Renal pelvis (tissue), 12 donors: ENCODE measurements at places on chromosomes 5 and 9. TPM values are rescaled to one million over a fixed set of nuclear protein-coding genes. Genes with fewer than 3 reads are reported as not detected.

DNA sequence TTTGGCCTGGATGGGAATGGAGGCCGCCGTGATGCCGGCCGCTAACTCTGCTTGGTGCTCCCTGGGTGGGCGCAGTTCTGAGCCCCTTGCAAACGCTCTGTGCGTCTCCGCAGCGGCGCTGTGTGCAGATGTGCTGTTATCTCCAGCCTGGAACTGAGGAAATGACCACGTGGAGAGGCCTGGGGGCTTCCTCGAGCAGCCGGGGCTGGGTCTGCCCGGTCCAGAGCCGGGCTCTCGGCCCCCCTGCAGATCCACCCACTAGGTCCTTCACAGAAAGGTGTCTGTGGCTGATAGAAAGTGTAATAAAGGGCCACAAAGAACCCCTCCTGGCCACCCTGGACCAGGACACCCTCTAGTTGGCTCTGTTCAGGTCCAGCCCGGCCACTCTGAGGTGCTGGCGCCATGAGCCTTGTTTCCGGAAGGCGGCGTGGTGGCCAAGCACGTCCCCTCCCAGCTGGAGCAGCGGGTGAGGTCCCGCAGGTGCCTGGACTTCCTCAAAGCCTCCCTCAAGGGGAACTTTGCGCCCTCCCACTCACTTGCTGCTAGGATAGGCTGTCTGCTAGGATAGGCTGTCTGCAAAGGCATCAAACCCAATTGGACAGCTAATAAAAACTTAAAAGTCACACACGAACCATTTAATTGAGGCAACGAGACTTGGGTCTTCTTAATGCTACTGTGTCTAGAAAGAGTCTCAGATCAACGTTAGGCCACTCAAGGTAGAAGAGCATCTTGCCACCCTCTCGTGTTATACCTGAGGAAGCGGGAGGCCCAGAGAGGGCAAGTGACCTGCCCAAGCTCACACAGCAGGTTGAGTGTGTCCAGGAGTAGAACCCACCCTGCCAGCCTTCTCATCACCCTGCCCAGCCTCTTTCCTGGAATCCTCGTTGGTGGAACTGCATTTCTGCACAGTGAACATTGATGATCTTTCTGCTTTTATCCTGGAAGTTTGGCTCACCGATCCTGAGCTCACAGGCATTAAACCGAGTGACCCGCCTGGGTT, 109.3 kb upstream of the FCN2 start:
- DNase-seq: no peak

SPAAR gene
- 1.8 TPM for polyA plus RNA-seq

PLPPR1 gene
- polyA plus RNA-seq: 19.3 TPM

EXOC3 gene
- 79.1 TPM for polyA plus RNA-seq

DNA sequence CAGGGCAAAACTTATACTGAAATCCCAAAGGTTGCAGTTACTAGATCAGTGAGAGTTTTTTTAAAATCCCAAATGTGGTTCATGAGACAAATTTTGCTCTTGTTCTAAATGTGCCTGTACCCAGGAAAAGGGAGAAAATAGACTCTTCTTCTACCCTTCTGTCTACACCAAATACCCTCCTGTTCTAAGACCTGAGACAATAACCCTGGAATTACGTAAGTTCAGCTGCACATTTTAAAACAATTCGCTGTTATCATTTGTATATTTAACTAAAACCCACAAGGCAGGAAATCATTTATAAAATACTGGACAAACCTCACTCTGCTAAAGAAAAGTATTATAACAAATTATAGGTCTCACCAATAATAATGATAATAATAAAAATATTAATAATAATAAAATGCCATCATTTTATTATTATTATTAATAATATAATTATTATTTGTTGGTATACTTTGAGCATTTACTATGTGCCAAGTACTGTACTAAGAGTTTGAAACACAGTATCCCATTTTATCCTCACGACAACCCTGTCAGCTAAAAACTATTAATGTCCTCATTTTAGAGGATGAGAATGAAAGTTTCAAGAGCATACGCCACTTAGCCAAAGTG, 49.8 kb upstream of the AFAP1L1 start:
- DNase-seq: no peak

- DNase-seq: no peak
These were observed 55.5 kb upstream of the FST start for GRCh38 chr5:53424686-53425615.

KIAA0825 gene
- polyA plus RNA-seq: 3.7 TPM

DNA sequence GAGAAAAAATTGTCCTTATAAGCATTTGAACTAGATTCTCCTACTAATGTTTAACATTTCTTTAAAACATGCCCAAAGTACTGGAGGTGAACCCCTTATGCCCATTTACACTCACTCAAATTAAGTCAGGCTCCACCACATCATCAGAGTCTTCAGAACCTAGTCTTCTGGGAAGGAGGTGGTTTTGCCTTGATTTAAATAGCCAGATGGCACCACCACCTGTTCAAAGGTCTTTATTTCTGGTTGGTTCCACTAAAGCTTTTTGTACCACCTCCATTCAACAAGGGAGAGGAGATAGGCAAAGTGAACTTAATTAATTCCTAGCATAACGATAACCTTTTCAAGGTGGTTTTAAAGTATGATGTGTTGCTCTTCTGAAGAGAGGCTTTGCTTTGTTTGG, 189.5 kb downstream of the SLF1 start:
- DNase-seq: no peak

DNA sequence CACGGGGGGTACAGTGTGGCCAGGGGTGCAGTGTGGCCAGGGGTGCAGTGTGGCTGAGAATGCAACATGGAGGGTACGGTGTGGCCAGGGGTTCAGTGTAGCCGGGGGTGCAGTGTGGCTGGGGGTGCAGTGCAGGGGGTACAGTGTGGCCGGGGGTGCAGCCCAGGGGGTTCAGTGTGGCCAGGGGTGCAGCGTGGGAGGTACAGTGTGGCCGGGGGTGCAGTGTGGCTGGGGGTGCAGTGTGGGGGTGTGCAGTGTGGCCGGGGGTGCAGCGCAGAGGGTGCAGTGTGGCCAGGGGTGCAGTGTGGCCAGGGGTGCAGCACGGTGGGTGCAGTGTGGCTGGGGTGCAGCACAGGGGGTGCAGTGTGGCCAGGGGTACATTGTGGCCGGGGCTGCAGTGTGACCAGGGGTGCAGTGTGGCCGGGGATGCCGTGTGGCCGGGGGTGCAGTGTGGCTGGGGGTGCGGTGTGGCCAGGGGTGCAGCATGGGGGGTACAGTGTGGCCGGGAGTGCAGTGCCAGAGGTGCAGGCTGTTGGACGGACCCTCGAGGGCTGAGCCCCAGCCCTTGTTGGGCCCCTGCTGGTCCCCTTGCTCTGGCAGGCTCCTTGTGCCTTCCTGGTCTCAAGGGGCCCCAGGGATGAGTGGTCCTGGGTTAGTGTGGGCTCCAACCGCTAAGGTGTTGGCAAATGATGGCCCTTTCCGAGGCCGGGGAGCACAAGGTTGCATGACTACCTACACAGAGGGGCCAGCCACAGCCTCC, 17.9 kb downstream of the TPPP start:
- no peak for DNase-seq
